ENCODE measurements at places on chromosomes 4 and X. TPM values are rescaled to one million over a fixed set of nuclear protein-coding genes. Genes with fewer than 3 reads are reported as not detected.

- H3K4me3 ChIP-seq = no peak overlapping the region
- H3K36me3 ChIP-seq = no peaks in the 10 kb centered on the region
- peaks cover 9% of the 10 kb centered on the region for H3K4me1 ChIP-seq
- H3K27me3 ChIP-seq = peaks cover 16% of the 10 kb centered on the region
- no peak overlapping the region for H3K27ac ChIP-seq
Measured at GRCh38 chr4:100188829-100189228, 1.4 kb downstream of the DDIT4L start.

DNA sequence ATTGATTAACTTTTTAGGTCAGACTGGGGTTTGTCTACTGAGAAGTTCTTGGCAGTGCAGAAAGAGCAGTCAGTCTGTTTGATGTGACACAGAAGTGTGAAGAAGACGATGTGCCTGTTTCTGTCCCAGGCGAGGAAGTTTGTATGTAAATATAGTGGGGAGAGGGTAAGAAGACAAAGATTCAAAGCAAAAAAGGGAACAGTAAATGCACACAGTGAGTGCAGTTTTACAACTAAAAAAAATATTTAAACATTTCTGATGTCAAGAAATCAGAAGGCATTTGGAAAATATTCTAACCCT lies 264.9 kb downstream of the RAPGEF2 start:
- H3K36me3 ChIP-seq = peaks cover 15% of the 10 kb centered on the region
- no peak overlapping the region for H3K4me3 ChIP-seq
- DNase-seq = no peak
- no peaks in the 10 kb centered on the region for H3K27me3 ChIP-seq

GRCh38 chrX:55488006-55488592 lies 1.5 kb downstream of the USP51 start:
- peak overlapping the region; percentile 78 for H3K27ac ChIP-seq

DNA sequence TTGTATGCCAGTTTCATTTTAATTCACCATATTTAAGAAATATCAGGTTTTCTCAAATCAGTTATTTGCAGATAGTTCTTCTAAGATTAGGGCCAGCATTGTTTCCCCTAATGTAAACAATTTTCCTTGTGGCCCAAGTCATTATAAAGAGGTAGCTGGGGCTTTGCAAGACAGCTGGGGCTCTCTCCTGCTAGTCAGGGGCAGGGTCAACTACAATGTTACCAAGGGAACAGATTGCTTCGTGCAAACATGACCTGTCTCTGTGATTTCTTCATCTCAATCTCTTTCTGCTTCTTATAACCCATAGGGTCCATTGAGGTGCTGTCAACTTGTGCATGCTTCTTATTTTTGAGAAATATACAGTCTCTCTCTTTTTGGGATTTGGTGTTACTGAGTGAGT lies 12.1 kb downstream of the ARMCX6 start:
- H3K4me1 ChIP-seq = peaks cover 8% of the 10 kb centered on the region
- H3K36me3 ChIP-seq = no peaks in the 10 kb centered on the region
- no peak overlapping the region for H3K4me3 ChIP-seq
- H3K27ac ChIP-seq = no peak overlapping the region
- H3K27me3 ChIP-seq = no peaks in the 10 kb centered on the region
- DNase-seq = no peak

DNA sequence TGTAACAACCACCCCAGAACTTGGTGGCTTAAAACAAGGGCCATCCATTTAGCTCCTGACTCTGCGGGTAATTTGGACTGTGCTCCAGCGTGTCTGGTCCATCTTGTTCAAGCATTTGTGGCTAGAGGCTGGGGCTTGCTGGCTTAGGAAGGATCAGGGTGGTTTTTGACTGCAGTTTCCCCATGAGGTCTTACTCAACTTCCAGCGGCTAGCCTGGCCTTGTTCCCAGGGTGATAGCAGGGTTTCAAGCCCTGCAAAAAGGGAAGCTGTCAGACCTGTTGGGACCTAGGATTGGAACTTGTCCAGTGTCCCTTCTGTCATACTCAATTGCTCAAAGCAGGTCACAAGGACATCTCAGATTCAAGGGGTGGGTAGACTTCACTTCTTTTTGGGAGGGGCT lies 205.9 kb downstream of the STIM2 start:
- H3K4me1 ChIP-seq = no peaks in the 10 kb centered on the region
- no peaks in the 10 kb centered on the region for H3K36me3 ChIP-seq
- no peak overlapping the region for H3K4me3 ChIP-seq
- DNase-seq = no peak
- H3K27ac ChIP-seq = no peak overlapping the region

DNA sequence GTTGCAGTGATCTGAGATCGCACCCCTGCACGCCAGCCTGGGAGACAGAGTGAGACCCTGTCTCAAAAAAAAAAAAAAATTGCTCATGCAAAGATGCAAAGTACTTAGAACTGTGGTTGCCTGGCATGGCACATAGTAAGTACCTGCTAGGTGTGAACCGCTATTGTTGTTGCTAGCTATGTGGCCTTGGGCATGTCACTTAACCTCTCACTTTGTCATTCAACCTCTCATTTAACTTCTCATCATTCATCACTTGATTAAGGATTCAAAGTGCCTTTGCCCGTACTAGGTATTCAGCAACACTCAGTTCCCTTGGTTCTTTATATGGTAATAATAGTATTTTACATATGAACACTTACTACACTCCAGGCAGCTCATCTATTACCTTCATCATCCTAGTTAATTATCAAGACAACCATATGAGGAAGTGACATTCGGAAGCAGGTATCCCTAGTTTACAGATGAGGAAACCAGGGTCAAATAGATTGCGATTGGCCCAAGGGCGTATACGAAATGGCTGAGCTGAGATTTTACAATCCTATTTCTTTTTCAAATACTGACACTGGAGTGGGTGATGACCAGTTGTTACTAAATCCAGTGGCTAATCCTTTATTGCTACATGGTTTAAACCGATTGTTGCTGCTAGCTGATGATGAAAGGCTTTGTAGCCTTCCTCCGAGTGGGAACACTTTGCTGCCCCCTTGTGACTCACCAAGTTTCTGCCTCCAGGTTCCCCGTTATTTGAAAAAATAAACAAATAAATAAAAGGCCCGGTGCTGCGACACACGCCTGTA lies 28.8 kb upstream of the SOWAHD start:
- no peak overlapping the region for H3K27ac ChIP-seq
- H3K4me3 ChIP-seq = no peak overlapping the region
- H3K36me3 ChIP-seq = no peaks in the 10 kb centered on the region
- no peaks in the 10 kb centered on the region for H3K4me1 ChIP-seq
- peak; percentile 49 for DNase-seq

Gene CXCL8
- total RNA-seq = not detected

Gene VCX3B
- not detected for total RNA-seq

Gene S100P
- total RNA-seq = not detected
